PC-9 (cell line): ENCODE measurements at places on chromosomes 11 and 22. TPM values are rescaled to one million over a fixed set of nuclear protein-coding genes. Genes with fewer than 3 reads are reported as not detected.

KDM4E gene
- total RNA-seq = not detected in 2 replicates

BBOX1 gene
- total RNA-seq = not detected in 2 replicates

DNA sequence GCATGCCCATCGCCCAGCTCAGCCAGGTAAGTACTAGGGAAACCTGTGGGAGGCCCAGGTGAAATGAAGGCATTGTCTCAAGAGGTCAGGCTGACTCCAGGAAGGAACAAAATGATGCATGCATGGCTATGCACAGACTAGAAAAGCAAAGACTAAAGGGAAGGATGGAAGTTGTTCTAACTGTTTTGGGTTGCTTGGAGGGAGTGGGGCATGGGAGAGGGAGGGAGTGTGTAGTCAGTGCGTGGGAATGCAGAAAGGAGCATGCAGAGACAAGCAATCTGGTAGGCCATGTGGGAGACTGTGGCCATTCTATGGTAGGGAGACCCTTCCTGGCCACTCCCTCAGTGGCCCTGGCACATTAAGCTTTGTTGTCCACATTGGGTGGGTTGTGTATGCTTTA, 2.9 kb downstream of the MICAL3 start:
- no peak overlapping the region for H3K27ac ChIP-seq
- no peaks in the 10 kb centered on the region for H3K27me3 ChIP-seq
- H3K4me3 ChIP-seq = no peak overlapping the region
- no peaks in the 10 kb centered on the region for H3K36me3 ChIP-seq
- no peak for DNase-seq
- H3K4me1 ChIP-seq = peaks cover 5% of the 10 kb centered on the region; the same call in 1 of the 2 replicates

DNA sequence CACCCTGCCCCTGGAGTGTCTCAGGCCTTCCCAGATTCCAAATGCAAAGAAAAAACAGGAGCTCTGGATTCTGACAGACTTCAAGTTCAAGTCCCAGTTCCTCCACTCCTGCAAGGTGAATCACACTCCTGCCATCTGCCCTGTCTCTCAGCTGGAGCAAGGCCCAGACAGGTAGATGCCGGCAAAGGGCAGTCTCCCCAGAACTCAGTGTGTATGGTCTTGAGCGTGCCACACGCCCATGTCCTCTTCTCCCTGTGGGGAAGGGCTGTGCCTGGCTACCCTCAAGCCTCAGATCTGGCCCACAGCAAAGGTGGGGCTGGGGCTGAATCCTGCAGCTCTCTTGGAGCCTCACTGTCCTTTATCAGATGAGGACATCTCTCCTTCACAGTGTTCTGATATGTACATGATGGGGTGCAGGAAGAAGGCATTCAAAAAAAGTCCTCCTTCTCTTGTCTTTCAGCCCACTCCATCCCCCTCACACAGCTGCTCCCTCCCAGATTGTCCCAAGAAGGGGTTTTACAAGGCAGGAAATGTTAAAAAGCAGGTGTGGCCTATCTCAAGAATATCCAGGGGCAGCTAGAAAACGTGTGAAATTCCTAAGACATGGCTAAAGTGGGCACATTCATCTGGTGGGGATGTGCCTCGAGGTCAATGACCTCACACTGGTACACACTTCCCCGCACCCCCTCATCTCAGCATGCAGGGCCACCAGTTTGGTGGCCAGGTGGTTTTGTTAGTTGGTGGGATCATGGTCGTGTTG, 27.7 kb upstream of the ARFGAP3 start:
- H3K4me3 ChIP-seq = no peak overlapping the region
- H3K27ac ChIP-seq = no peak overlapping the region
- DNase-seq = no peak
- no peaks in the 10 kb centered on the region for H3K27me3 ChIP-seq
- peaks cover 21% of the 10 kb centered on the region; the same call in 1 of the 2 replicates for H3K36me3 ChIP-seq
- H3K4me1 ChIP-seq = no peaks in the 10 kb centered on the region
